ENCODE measurements at places on chromosomes 13 and 19.

DNA sequence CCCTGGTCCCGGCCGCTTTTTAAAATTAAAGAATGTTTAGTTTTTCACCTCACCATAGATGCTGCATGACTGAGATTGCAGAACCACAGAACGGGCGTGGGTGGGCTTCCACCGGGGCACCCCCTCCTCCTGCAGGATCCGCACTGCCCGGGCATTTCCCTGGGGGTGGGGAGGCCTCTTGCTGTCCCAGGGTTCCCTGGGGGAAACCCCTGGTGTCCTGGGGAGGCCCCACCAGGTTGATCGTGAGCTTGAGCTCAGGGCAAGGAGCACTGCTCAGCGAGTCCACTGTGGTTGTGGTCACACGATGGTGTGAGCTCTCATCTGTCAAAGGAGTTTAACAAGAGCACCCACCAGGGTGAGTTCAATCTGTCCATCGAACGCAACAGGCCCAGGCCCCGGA lies 11.4 kb upstream of the TCF3 start:
- no peak for DNase-seq

GRCh38 chr19:32566246-32566830 lies 14.7 kb upstream of the PDCD5 start:
- DNase-seq: no peak

DNA sequence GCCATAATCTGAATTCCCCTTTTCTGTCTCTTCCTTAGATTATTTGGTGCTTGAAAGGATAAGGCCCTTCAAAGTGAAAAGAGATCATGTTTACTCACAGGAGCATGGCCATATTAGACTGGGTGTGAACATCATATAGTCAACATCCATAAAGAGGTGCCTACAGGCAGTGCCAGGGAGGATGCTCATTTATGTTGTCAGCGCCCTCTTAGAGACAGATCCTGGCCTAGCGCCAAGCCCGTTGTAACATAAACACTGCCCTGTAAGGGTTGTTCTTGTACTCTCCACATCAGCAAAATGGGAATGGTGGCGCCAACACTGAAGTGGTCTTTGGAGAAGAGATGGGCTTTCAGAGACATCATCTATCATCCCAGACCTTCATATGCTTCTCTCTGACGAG lies 16.1 kb downstream of the PCDH8 start:
- no peak for DNase-seq

DNA sequence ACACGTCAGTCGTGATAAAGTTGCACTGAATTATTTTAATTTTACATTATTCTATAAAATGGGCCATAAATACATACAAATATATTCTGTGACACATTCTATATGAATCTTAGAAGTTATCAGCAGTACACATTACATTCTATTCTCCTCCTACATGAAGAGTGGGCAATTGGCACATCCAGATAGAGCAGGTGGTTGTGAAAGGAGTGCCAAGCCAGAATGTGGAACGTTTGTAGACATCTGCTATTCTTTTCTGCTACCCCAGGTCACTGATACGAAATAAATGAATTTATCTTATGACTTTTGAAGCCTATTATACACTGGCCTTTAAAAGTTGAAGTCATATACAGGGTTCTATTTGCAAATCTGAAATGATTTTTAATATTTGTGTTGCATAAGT lies 373.2 kb downstream of the PCDH17 start:
- DNase-seq: no peak

GRCh38 chr19:58519087-58519354 lies 589 bp downstream of the ZBTB45 start:
- no peak for DNase-seq

DNA sequence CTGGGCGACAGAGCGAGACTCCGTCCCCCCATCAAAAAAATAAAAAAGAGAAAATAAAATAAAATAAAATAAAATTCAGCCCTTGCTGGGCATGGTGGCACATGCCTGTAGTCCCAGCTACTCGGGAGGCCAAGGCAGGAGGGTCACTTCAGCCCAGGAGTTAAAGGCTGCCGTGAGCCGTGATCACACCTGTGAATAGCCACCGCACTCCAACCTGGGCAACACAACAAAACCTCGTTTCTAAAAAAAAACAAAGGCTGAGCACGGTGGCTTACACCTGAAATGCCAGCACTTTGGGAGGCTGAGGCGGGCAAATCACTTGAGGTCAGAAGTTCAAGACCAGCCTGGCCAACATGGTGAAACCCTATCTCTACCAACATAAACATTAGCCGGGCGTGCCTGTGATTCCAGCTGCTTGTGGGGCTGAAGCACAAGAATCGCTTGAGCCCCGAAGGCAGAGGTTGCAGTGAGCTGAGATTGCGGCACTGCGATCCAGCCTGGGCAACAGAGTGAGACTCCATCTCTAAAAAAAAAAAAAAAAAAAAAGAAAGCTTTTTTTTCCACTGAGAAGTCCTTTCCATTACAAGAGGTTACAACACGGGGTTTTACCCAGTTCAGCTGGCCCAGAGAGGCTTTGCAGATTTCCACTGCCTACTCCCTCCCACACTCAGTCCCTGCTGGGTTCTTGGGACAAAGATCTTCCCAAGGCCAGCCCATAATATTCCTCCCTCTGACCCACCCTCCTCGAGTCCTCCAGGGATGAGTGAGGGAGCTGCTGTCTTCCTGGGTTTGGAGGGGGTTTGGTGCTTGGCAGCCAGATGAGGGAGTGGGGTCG lies 6.4 kb downstream of the ANGPTL4 start:
- no peak for DNase-seq

GRCh38 chr19:14418856-14419105 lies 360 bp downstream of the DDX39A start:
- DNase-seq: peak; percentile 83

DNA sequence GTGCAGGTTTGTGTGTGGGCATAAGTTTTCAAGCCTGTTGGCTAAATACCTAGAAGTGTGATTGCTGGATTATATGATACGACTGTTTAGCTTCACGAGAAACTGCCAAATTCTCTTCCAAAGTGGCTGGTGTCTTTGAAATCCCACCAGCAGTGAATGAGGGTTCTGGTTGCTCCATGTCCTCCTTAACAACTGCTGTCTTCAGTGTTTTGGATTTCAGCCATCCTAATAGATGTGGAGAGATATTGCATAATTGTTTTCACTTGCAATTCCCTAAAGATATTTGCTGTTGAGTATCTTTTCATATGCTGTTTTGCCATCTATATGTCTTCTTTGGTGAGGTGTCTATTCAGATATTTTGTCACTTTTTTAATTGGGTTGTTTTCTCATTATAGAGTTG lies 390.5 kb downstream of the ZNF536 start:
- DNase-seq: no peak

- DNase-seq: no peak
These were observed 543.4 kb downstream of the SUCLA2 start for GRCh38 chr13:47457626-47458025.

DNA sequence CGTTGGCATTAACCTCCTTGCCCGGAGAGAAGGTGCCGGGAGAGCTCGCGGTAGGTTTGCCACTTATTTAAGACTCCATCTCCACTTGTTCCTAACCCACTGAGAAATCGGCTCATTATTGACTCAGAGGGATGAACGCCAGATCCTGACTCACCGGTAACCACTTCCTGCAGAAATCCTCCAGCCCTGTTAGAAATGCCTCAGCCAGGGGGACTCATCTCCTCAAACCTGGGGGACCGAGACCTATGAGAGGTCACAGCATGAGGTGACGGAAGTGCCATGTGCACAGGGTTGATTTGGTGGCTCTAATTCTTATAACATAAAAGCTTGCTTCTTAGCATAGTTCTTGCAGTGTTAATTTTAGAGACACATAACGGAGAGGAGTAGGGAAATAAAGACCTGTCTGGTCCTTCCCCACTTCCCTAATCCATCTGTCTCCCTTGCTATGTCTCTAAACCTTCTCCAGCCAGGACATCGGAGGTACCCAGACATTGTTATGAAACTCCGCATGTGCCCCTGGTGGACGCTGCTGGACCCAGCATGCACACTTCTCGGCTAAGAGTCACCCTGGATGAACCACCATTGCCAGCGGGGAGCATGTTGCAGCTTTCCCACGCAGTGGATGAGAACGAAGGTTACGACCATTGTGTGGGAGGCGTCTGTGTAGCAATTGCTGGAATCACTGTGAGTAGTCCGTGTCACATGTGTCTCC lies 158.9 kb downstream of the EFNB2 start:
- no peak for DNase-seq

DNA sequence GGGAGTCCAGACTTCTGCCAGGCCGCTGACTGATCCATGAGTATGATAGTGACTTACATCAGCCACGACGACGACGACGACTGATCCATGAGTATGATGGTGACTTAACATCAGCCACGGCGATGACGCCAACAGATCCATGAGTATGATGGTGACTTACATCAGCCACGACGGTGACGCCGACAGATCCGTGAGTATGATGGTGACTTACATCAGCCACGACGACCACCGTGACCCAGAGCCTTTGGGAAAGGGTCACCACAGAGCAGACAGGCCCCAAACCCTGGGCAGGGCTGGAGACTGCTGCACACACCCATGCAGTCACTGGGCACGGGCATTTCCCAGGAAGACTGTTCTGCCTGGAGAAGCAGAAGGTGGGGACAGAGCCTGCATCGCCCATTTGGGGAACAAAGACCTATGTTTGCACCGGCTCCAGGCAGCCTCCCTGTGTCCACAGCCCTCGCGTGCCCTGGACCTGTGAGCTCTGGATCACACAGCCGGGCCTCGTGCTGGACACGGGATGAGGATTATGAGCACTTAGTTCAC lies 130.9 kb upstream of the SPACA7 start:
- DNase-seq: no peak

- no peak for DNase-seq
These were observed 12.1 kb downstream of the KLHL26 start for GRCh38 chr19:18648973-18649315.

GRCh38 chr13:26978081-26978860 lies 193.3 kb downstream of the USP12 start:
- no peak for DNase-seq

GRCh38 chr19:1232652-1233072 lies 5.1 kb downstream of the CBARP start:
- no peak for DNase-seq

DNA sequence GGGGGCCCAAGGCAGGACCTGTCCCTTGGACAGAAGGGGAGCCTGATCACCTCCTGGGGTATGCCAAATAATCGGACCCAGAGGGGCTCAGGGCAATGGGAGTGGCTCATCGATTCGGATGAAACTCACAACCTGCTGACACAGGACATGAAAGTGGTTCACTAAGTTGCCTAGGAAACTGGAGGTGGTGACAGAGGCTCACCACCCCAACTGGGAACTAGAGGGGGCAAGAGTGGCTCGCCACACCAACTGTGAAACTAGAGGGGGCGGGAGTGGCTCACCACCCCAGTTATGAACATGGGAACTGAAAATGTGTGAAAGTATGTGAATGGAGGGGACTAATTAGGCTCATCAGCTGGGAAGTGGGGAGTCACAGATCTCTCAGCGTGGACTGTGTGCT lies 46.3 kb upstream of the ZNF737 start:
- no peak for DNase-seq

DNA sequence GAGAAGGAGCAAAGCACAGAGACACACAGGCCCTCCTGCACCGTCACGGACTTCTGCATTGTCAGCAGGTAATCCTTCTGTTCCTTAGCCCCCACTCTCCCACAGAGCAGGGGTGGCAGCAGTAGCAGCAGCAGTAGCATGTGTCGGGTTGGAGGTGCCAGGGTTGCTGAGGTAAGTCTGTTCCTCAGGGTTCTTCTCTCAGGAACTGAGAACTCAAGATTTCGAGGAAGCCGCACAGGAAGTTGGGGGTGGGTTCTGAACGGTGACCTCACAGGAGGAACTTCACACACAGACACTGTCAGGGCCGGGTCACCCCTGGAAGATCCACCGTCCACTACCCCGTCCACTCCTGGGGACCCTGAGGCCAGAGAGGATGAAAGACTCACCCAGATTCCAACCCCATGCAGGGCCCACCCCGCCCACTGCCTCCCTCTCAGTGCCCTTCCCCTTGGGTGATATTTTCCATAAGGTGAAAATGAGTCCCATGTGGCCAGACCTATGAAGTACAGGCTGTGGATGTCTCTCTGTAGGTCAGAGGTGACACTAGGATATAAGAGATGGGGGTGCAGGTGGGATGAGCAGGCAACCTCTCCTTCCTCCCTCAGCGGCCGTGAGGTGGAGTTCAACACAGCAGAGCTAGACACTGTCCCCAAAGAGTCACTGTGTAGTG lies at the start of gene SIGLEC12:
Gene SIGLEC12 (minus strand): TSS at position 207 of the 670 bp plus-strand sequence. CDS start 67 bp downstream, at position 140.
- DNase-seq: no peak

DNA sequence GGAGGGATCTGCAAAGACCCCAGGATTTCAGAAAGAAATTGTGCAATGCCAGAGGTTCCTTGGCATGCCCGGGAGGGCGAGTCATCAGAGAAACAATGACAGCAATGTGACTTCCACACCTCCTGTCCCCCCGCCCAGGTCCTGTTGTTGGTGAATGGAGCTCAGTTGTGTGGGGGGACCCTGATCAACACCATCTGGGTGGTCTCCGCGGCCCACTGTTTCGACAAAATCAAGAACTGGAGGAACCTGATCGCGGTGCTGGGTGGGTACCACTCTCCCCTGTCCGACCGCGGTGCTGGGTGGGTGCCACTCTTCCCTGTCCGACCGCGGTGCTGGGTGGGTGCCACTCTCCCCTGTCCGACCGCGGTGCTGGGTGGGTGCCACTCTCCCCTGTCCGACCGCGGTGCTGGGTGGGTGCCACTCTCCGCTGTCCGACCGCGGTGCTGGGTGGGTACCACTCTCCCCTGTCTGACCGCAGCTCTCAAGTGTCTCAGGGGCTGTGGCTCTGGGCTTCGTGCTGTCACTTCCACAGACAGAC lies 5.2 kb upstream of the F10 start:
- no peak for DNase-seq

DNA sequence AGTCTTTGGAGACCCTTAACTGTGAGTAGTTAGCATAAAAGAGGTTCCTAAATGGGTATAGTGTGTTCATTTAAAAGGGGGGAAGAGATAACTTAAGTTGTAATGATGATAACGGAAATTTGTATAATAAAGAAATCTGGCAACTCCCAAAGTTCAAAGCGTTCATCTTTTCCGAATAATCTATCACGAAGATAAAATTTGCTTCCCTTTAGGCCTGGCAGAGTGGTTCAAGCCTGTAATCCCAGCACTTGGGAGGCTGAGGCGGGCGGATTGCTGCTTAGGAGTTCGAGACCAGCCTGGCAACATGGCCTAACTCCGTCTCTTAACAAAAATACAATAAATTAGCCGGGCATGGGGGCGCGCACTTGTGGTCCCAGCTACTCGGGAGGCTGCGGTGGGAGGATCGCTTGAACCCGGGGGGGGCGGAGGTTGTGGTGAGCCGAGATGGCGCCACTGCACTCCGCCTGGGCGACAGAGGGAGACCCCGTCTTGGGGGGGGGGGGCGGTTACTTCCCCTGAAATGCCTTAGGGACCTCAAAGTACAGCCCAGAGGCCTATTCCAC lies 934 bp downstream of the N4BP2L2 start:
- no peak for DNase-seq
